Caki2 (cell line): ENCODE measurements at places on chromosomes 12 and 14.

GRCh38 chr14:86217523-86217922 lies 687.6 kb downstream of the FLRT2 start:
- DNase-seq: no peak

GRCh38 chr12:27667540-27667939 lies 28.7 kb upstream of the REP15 start:
- peak; percentile 19 for DNase-seq

DNA sequence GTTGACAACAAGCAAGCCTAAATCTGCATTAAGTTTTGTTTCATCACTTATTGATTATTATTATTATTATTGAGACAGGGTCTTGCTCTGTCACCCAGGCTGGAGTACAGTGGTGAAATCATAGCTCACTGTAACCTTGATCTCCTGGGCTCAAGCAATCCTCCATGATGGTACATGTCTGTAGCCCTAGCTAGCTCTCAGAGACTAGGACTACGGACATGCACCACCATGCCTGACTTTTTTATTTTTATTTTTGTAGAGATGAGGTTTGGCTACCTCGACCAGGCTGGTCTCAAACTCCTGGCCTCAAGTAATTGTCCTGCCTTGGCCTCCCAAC lies 35.7 kb upstream of the STK38L start:
- no peak for DNase-seq

GRCh38 chr14:31933716-31934115 lies 143.4 kb upstream of the ARHGAP5 start:
- no peak for DNase-seq

DNA sequence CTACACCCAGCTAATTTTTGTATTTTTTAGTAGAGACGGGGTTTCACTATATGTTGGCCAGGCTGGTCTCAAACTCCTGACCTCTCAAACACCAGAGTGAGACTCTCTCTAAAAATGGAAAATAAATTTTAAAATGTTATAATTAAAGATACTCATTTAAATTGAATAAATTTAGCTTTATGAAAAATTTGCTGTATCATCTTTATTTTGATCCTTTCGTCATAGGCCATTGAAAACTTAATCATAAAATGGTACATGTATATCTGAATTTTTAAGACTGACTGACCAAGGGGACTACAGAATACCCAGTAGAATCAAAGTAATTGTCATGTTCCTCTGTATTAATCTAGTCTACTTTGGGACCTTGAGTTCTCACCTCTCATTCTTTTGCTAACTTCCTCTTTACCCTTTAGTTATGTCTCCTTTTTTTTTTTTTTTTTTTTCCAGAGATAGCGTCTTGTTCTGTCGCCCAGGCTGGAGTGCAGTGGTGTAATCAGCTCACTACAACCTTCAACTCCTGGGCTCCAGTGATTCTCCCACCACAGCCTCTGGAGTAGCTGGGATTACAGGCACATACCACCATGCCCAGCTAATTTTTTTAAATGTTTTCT lies 9.5 kb downstream of the RAB5B start:
- no peak for DNase-seq

DNA sequence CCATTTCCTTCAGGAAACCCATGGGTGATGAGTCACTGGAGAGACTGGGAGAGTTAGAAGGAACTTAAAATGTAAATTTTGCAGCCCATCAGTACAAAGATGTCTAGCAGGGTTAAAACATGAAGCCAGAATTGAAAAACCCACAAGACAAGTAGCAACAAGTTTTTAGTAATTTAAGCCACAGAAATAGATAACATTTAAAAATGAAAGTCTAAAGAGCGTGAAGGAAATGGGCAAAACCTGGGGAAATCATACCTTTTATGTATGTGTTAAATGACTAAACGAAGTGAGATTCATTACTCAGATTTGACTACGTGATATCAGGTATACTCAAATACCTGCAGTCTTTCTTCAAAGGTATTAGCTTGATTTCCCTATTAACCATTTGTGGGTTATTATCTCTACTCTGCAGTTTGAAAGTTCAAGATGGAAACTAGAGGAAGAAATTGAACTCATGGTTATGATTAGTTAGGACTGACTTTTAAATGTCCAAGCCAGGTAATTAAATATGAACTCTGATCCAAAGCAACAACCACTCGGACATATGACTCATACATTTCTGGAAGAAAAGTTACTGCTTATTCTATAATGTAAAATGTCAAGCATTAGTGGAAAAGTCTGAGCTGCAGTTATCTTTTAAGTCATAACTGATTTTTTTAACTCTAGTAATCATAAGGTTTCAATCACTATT lies 84.1 kb downstream of the ITPR2 start:
- no peak for DNase-seq

DNA sequence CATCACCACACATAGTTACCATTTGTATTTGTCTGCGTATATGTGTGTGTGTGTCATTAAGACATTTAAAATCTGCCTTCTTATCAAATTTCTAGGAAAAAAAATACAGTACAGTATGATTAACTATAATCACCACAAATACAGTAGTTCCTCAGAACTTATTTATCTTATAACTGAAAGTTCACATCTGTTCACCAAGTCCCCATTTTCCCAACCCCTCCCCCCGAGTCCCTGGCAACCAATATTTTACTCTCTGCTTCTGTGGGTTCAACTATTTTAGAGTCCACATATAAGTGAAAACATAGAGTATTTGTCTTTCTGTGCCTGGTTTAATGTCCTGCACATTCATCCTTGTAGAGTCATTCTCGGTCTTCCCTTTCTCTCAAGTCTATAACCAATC lies 12.3 kb downstream of the CAPS2 start:
- no peak for DNase-seq

GRCh38 chr12:104622928-104623327 lies 166.2 kb downstream of the CHST11 start:
- no peak for DNase-seq

GRCh38 chr14:77092676-77093075 lies 5.4 kb upstream of the CIPC start:
- DNase-seq: no peak

DNA sequence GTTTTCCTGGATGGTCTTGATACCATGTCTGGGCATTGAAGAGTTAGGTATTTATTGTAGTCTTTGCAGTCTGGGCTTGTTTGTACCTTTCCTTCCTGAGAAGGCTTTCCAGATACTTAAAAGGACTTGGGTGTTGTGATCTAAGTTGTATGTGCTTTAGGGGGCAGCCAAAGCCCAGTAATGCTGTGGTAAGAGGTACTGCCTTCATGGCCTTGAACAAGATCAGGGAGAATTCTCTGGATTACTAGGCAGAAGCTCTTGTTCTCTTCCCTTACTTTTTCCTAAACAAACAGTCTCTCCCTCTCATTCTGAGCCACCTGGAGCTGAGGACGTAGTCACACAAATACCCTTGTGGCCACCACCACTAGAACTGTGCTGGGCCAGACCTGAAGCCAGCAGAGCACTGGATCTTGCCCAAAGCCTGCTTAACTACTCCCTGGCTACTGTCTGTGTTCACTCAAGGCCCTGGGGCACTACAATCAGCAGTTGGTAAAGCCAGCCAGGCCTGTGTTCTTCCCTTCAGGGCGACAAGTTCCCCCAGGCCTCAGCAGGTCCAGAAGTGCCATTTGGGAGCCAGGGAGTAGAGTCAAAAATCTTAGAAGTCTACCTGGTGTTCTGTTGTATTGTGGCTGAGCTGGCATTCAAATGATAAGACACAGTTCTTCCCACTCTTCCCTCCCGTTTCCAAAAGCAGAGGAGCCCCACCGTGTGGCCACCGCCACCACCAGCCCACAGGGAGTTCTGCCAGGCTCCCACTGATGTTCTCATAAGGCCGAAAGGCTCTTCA lies 11.4 kb downstream of the PRORP start:
- DNase-seq: no peak

DNA sequence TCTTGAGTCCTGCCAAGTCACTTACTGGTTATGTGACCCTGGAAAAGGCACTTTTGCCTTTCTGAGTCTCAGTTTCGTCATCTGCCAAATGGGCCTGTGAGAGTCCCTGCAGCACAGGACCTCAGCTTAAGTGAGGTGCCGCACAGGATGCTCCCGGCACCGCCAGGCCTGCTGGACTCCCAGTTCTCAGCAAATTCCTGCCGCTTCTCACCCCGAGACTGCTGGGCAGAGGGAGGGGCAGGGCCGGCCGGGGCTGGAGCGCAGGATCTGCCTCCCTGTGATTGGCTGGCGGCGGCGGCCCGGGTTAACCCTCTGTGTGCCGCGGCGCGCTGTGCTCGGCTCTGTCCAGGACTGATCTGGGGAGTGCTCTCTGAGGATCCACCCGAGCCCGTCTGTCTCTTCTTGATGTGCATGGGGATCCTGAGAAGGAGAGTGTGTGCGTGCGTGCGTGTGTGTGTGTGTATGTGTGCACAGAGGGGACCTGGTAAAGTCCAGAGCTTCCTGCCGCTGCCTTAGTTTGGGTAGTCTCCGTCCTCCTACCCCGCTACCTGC lies 8.6 kb downstream of the SETD1B start:
- DNase-seq: peak; percentile 69

DNA sequence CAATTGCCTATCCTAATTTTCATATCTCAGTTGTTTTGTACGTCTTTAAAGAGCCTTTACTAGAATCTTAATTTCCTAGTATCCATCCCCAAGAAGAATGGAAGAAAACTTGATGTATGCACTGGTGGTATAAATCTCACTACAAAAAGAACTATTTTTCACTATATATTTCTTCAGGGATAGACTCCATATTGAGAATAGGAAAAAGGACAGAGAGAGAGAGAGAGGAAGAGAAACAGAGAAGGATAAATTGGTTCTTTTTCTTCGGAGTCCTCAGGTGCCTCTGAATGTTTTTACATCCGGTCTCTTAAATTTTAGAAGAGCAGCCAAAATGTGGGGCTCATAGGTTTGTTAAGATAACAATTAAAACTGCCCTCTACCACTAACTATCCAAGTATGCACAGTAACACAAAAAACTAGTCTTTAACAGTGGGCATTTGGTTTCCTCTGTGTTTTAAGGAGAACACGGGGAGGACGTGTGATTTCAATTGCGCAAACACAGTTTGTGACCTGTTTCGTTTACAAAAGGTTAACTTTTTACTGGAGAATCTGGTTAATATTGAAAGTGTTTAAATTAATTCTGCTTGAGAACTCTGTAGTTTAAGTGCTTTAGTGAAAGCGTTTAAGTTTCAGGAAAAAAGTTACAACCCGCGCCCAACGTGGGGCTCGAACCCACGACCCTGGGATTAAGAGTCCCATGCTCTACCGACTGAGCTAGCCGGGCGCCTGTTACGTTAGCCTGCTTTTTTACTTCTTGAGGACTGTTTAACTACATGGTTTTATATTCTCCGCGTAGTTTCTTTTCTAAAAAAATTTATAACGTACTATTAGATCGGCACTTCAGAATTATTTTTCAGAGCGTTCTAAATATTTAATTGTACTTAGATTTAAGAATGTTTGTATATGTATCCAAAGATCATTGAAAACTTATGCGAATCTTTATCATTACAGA lies 5.1 kb upstream of the PSMA3 start:
- DNase-seq: peak; percentile 58

- no peak for DNase-seq
Measured at GRCh38 chr14:74257078-74257940, 18.1 kb downstream of the VSX2 start.
